ENCODE measurements at places on chromosomes 12 and 14. TPM values are rescaled to one million over a fixed set of nuclear protein-coding genes. Genes with fewer than 3 reads are reported as not detected.
A peak's percentile ranks its signal among the peaks of the same experiment; 100 is the strongest.

DNA sequence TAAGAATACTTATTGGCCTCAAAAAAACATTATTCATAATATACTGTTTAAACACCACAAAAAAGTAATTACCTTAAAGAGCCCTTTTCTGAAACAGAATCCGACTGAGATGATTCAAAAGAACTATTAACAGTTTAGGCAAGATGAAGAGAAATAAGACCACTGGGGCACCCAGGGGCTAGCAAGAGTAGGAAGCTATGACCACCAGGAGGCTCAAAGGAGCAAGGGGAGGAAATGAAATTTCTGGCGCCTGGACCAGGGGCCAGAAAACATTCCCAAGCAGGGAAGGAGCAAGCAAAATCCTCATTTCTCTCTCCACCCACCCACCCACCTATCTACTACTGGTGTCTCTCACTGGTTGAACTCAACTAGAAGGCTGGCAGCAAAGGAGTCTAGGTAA lies 6.3 kb upstream of the DCAF4 start:
- no peak for DNase-seq

GRCh38 chr14:68341411-68342212 lies 451.3 kb downstream of the ZFP36L1 start:
- no peak for DNase-seq

The LHX5 gene
- total RNA-seq, result not detected

- DNase-seq, result no peak
Measured at GRCh38 chr12:12176402-12176801, 90.4 kb downstream of the LRP6 start.

DNA sequence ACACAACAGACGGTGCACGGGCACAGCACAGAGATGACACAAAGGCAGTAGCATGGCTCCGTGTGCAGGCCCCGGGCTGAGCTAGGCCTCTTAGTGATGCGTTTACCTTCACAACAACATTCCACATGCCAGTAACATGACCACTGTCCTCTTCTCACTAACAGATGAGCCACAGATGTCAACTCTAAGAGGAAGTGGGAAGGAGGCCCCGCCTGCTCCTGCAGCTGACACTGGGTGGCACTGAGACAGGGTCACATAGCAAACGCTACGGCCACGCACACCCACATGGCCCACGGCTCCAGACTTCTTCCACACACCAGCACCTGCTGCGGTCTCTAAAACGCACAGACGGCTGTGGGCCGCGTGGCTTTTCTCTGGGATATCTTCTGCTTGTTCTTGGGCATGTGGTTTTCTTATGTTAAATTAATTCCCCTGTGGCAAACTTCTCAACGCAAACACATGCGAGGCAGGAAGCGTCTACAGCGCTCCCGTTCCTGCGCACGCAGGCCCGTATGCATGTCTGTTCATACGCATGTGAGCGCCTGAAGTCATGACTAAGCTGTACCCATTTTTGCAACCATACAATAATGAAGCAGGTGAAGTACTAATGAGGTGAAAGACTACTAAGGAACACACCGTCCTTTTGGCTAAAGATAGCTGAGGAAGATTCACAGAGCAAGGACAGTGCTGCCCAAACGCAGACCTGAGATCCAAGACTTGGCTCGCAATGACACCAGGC lies 26.8 kb downstream of the AMN start:
- DNase-seq, result peak; percentile 63

The HSPB8 gene
- total RNA-seq, result not detected

The OR4Q3 gene
- not detected for total RNA-seq

GRCh38 chr12:2035431-2036055 lies 17.2 kb upstream of the CACNA1C start:
- DNase-seq, result no peak

The AKAP5 gene
- 2.1 TPM for total RNA-seq

DNA sequence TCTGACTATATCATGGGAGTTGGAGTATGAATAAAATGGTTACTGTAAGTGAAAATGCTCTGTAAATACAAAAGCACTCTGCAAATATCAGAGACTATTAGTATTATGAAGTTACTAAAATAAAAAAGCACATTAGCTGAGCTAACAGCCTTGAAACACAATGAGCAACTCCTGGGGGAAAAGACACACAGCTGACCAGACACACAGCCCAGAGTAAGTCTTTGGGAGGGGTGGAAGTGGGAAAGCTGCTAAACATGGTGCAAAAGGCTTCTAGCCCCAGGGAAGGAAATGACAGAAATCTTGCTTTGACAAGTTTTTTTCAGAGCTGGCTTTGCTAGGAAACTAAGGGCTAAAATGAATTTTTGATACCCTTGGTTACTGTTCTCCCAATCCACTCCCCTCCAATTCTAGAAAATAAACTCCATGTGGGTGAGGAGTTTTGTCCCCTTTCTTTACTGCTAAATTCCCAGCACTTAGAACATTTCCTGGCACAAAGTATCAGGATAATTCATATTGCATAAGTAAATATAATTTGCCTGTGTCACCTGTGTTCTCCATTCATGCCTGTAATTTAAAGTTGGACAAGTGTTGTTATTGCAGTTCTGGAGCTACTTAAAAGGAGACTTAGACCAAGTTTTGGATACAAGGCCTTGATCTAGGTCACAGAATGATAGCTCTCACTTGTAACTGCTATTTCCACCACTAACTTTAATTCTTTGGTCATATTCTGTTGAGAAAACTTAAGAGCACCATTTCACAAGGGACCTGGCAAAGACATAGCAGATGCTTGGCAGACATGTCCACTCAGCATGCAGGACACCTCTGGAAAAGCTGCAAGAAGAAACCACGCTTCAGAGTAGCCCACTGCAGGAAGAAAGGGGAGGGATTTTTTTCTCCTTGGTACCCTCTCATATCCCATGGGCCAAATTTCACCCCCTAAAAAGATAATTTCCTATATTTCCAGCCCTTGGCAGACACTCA lies 19.0 kb upstream of the RAB3IP start:
- no peak for DNase-seq

GRCh38 chr12:123067654-123068053 lies 83.2 kb downstream of the PITPNM2 start:
- no peak for DNase-seq

DNA sequence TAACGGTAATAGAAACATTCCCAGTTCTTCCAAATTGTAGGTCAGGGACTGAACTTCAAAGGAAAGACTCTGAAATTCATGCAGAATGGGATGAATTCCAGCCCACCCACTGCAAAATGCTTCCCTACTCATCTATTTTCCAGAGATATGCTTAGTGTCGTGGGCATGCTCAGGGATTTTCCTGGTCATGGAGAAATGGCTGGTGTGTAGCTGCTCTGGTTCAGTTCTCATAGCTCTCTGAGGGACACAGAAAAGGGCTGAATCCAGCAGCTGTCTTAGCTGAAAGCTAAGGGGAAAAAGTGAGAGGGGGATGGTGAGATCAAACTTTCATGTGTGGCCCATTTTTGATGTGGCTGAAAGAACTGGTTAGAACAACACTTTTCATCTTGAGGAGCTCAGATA lies 72.9 kb upstream of the KRAS start:
- peak; percentile 40 for DNase-seq

- DNase-seq, result no peak
Measured at GRCh38 chr14:73233564-73233963, 3.7 kb upstream of the PAPLN start.

DNA sequence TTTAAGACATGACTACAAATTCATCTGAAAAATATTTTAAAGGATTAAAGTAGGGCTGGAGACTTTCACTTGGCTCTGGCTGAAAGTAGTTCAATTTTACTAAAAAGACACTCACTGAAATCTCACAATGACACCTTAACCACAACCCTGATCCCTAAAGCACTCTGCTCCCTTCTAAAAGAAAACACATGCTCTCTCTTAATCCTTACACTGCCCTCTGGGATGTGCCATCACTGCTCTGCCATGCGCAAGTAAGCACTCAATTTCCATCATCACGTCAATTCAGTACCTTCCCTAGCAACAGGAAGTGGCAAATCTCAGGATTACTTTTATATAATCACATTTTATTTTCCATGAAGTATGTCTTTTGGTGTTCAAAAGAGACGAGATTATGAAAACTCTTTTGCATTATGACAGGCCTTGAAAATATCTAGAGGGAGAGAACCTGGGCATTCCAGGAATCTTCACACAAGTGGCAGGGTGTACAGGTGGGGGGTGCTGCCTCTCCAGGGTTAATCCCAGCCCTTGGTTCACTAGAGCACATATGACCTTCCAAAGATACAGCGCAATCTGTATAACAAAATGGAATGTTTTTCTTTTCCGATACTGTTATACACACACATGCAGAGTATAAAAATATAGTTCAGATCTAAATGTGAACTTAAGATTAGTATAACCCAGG lies 7.3 kb downstream of the ATG14 start:
- no peak for DNase-seq

The KERA gene
- total RNA-seq, result not detected

The SCFD1 gene
- 58.1 TPM for total RNA-seq

- no peak for DNase-seq
Measured at GRCh38 chr12:114676142-114676741, 7.7 kb downstream of the TBX3 start.

The CPM gene
- 0.34 TPM for total RNA-seq

- DNase-seq, result no peak
Measured at GRCh38 chr12:84658877-84659276, 253.7 kb downstream of the SLC6A15 start.

GRCh38 chr12:108190529-108190928 lies 61.4 kb downstream of the WSCD2 start:
- DNase-seq, result no peak

DNA sequence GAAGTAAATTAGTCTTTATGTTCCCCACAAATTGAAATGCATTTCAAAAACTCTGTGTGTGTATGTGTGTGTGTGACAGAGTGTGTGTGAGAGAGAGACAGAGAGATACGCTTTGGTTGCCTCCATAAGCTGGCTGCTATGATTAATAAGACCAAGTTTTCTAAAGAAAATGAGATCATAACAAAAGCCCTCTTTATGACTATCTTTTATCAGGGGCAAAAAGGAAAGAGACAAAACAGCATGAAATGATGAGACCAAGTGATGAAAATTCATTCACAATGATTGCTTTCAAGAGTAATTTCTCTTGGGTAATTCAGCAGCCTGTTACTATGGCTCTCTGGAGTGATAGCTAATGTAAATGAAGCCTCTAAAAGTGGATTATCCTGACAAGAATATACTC lies 277.6 kb upstream of the PLEKHG7 start:
- no peak for DNase-seq

GRCh38 chr12:93908846-93909567 lies 231.8 kb downstream of the CRADD start:
- no peak for DNase-seq

The RBM19 gene
- 29.6 TPM for total RNA-seq

DNA sequence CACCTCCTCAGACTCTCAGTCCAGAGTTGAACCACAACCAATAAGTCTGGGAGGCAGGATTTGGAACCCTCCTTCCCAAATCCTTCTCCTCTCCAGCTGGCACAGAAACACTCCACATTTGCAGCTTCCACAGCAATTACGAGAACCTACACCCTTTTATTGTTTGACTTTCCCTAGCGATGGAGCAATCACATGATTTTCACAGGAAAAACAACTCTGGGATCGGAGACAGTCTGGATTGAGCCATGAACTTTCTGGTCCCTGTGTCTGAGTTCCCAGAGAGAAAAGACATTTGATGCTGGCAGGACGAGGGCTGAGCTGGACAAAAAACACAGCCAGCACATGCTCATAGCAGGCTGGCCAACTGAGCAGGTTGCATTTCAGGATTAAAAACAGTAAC lies 49.0 kb upstream of the STON2 start:
- DNase-seq, result no peak

The CPNE6 gene
- not detected for total RNA-seq

DNA sequence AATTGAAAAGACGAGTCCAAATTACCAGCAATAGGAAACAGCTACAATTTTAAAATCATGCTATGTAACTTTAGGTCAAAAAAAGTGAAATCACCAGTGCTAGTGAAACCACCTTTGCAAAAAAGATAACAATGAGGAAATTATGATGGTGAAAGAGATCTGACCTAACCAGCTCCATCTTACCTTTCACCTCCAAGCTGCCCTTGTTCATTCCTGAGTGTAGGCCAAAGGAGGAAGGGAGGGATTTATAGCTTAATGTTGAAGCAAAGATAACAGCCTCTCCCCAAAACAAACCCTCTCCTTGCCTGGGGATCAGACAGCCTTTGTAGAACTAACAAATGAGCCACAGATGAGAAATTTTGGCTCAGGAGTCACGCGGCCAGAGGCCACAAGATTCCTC lies 83.2 kb upstream of the EIF5 start:
- DNase-seq, result no peak

DNA sequence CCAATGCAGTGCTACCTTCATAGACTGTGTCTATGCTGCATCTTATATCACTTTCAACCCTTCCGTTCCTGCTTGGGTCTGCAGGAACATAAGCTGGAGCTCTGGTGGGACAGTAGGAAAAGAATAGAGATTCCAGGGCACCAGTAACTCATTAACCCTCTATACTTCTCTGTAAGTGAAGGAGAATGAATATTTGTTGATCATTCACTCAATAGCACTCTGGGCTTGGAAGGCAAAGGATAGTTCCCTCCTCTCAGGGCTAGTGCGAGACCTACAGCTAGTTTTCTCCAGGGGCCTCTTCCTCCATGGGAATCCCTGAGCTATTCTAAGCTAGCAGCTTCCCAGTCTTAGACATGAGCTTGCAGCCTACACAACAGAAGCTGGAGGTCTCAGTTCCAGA lies 84.7 kb downstream of the BMP4 start:
- no peak for DNase-seq

- DNase-seq, result no peak
Measured at GRCh38 chr12:47975816-47976215, 12.4 kb downstream of the TMEM106C start.

The ERP27 gene
- 8.7 TPM for total RNA-seq

DNA sequence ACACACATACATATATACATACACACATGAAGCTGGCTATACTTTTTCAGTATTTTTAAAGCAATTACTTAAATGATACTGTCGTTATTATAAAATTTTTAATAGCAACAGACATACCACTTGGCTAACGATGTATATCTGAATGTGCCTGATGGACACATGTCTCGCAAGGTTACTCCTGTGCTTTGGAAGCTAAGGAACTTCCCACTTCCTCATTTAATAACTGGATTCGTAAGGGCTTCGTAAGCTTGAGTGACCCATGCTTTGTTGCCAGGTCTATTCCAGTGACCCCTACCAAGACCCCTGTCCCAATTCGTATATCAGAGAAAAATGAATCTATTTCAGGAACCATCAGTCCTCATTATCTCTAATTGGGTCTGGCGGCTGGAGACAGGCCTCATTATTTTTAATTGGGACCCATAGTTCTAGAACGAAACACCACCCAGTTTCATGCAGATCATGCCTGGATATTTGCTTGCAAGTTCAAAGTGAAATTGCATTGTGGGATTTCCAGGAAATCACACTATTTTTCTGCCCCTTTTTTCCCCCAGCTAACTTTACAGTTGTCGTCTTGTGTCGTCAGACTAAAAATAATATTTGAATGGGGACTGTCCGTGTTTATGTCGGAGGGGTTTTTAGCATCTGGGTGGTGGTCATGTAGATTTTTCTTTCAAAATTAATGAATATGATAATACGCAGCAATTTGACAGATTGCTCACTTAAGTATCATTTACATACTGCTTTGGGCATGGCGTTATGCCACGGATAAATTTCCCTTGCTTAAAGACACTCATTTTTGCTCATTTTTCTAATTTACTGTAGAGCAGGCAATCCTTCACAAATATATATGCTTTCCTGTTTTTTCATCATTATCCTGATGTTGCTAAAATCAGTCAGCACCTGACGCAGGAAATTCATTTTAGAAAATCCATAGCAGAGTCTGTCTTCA lies 17.1 kb upstream of the MYO1H start:
- DNase-seq, result no peak

The PTGDR gene
- total RNA-seq, result 0.68 TPM

The DPY19L2 gene
- total RNA-seq, result 1.9 TPM

The PPM1H gene
- not detected for total RNA-seq

The RNASE4 gene
- total RNA-seq, result 0.63 TPM
